A673 (cell line): ENCODE measurements at places on chromosomes 12 and 14. TPM values are rescaled to one million over a fixed set of nuclear protein-coding genes. Genes with fewer than 3 reads are reported as not detected.

GRCh38 chr12:27064397-27065342 lies 17.7 kb downstream of the C12orf71 start:
- no peaks in the 10 kb centered on the region for H3K27me3 ChIP-seq
- no peaks in the 10 kb centered on the region for H3K4me1 ChIP-seq
- no peak overlapping the region for H3K4me3 ChIP-seq

DNA sequence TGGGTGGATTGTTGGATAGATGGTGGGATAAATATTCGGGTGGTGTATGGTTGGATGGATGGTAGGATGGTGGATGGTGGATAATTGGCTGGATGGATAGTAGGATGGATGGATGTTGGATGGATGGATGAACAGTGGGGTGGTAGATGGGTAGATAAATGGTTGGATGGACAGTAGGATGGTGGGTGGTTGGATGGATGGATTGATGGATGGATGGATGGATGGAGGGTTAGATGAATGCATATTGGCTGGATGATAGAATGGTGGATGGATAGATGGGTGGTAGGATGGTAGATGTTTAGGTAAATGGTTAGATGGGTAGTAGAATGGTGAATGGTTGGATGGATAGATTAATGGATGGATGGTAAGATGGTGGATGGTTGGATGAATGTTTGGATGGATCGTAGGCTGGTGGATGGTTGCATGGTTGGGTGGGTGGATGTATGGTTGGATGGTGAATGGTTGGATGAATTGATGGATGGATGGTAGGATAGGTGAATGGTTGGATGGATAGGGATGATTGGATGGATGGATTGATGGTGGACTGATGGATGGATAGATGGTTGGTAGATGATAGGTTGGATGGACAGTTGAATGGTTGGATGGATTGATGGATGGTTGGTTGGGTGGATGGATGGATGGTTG lies 23.6 kb downstream of the ZBTB42 start:
- DNase-seq: no peak
- peaks cover 7% of the 10 kb centered on the region for H3K4me1 ChIP-seq
- H3K27ac ChIP-seq: no peak overlapping the region

DNA sequence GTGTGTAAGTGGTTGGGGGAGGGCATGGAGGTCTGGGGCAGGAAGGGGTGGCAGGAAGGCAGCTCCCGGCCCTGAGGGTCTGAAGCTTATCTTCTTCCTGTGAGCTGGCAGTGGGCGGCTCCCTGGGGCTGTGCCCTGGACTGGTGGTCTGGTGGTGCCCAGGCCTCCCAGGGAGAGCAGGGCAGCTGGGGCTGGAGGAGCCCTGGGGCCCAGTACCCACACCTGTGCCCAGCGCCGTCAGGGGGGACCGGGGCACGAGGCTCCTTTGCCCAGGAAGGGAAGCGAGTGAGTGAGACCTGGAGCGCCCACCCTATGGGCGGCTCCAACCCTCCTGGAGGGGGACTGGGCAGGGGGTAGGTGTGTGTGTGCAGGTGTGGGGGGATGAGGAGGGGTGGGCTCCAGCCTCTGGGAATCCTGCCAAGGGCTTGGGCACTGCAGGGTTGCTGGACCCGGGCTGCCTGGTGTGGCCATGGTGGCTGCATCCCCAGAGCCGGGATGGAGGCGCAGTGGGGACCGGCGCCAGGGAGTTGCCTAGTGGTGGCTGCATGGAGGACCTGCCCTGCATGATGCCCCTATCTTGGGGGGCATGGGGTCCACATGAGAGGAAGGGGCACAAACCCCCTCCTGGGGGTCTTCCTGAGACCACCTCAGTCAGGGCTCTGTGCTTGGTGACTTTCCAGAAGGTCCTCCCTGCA lies 353.6 kb downstream of the TMEM121 start:
- no peak overlapping the region for H3K4me3 ChIP-seq
- DNase-seq: no peak
- no peaks in the 10 kb centered on the region for H3K4me1 ChIP-seq
- no peak overlapping the region for H3K27ac ChIP-seq
- no peaks in the 10 kb centered on the region for H3K36me3 ChIP-seq

DNA sequence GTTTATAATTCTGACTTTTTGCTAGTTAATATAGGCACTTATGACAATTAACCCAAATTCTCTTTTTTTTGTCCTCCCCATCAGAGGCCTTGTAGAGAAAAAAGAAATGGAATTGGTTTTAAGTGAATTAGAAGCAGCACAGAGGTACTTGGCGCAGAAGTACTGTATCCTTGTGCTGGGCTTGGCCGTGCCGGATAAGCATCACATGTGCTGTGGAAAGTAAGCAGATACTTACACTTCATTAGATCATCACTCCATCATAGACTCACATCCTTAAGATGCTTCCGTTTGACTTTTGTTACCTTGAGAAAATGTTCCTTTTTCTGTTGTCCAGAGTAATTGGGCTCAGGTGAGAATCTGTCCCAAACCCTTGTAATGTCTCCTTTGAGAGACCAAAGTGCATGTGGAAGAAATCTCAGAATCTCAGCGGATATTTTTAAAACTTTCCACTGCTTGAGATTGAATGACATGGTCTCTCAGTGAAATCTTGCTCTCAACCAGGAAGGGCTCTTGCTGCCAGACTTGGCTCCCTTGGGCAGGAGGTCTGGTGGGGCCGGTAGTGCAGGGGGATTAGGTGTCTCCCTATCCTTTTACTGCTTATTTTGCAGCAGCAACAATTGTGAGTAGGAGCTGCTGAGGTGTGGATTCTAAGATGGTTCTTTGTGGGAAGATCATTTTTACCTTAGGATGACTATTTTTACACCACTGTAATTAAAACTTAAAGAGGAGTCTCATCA lies 24.8 kb downstream of the PPP1R36 start:
- no peak for DNase-seq
- no peak overlapping the region for H3K4me3 ChIP-seq
- H3K4me1 ChIP-seq: peaks cover 9% of the 10 kb centered on the region
- H3K27me3 ChIP-seq: no peaks in the 10 kb centered on the region
- no peaks in the 10 kb centered on the region for H3K36me3 ChIP-seq

DNA sequence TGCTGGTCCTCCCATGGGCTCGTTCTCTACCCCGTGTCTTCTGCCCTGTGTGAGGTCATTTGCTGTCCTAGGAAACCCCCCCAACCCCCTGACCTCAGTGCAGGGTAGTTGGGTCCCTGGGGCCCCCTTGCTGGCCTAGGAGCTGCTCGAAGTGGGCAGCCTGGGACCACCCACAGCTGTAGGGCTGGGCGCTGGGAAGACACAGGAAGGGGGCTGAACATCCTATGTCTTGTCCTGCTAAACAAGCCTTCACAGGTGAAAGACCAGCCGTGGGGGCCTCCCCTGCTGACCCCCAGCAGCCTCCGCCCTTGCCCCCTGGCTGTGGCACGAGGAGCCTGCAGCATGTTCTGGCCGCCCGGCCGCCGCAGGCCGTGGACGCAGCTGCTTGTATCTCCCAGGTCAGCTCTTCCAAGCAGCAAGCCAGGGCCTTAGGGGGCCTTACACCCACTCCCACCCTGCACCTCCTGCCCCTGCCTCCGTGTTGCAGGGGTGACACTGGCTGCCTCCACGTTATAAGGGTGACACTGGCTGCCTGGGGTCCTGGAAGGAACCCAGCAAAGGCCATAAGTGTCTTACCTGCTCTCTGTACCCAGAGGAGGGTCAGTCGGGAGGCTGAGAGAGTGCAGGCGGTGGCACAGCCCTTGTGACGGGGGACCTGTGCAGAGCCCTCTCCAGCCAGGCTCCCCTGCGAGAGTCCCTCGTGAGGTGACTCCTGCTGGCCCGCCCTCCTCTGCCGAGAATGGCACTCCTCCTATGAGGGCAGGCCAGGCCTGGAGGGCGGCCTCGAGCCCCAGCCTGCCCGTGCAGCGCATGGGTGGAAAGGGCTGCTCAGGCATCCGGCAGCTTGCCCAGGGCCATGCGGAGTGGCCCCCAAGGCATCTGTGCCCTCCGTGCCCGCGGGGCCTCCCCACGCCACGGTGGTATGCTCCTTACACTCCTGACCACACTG lies 11.5 kb upstream of the TEX22 start:
- DNase-seq: no peak
- no peaks in the 10 kb centered on the region for H3K27me3 ChIP-seq
- H3K27ac ChIP-seq: no peak overlapping the region
- H3K4me3 ChIP-seq: no peak overlapping the region
- H3K36me3 ChIP-seq: no peaks in the 10 kb centered on the region

DNA sequence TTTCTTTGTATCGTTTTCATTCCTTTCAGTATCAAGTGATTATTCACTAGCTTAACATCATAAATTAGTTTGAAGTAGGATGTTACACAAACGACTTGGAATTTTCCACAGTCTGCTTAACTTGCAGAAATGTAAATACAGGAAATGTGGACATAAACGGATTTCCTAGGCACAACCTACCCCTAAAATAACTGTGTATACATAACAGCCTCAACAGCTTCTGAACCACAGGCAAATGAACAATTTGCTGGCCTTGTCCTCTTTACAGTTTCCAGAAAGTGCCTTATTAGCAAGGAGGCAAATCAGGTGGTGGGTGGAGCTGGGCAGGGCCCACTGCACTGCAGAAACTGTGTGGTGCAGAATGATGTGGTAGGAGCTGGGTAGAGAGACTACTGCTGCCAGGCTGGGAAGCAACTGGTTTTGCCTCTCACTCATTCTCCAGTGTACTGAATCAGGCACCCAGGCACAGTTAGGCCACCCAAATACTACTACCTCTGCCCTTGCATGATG lies 14.1 kb downstream of the DRAM1 start:
- peaks cover 28% of the 10 kb centered on the region for H3K4me1 ChIP-seq
- peak overlapping the region; percentile 82 for H3K27ac ChIP-seq
- H3K27me3 ChIP-seq: no peaks in the 10 kb centered on the region
- H3K36me3 ChIP-seq: no peaks in the 10 kb centered on the region
- H3K4me3 ChIP-seq: no peak overlapping the region
- peak; percentile 96 for DNase-seq

Gene WNT1
- total RNA-seq: not detected in 2 replicates

Gene CLEC2D
- 1.6 and 2.2 TPM in 2 replicates for total RNA-seq

DNA sequence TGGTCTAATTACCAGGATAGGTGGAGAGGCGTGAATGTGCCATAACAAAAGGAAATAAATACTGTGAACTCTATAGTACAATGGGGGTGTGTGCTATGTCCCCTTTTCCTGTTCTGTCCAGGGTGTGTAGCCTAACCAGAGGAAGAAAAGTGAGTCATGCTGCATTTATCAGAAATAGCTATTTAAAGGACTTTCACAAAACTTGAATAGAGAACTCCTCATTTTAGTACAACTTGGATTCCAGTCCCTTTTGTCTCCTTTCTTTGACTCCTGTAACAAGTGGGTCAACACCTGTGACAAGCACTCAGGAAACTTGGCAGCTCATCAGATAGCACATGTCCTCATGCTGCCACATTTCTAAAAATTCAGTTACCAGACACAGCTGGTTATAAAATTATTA lies 123.4 kb downstream of the CCDC91 start:
- H3K4me1 ChIP-seq: no peaks in the 10 kb centered on the region
- no peaks in the 10 kb centered on the region for H3K36me3 ChIP-seq
- no peaks in the 10 kb centered on the region for H3K27me3 ChIP-seq
- DNase-seq: peak; percentile 4
- H3K4me3 ChIP-seq: no peak overlapping the region

DNA sequence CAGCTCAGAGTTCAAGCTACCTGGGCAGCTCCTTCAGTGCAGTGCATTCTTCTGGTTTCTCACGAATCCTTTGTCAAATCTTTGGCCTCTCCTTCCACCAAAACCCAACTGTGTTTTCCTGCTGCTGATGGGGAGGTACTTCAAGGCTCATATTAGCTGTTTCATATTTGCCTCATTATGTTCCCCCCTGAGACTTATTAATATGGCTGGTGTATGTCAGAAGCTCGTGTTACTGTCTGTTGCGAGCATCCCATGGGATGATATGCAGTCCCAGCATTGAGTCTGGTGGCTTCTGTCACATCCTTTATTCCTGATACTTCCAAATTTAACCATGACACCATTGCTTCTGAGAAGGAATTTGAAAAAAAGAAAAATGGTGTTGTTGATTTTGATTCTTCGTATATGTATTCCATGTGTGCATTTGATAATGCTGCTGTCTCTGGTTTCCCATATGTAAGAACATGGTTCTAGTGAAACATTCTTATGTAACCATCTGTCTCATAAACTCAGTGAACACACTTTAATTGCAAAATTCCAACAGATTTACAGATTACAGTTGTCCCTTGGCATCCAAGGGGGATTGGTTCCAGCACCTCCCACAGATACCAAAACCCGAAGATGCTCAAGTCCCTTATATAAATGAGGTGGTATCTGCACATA lies 149.1 kb downstream of the KICS2 start:
- H3K4me3 ChIP-seq: no peak overlapping the region
- H3K27me3 ChIP-seq: no peaks in the 10 kb centered on the region
- no peak overlapping the region for H3K27ac ChIP-seq
- no peaks in the 10 kb centered on the region for H3K36me3 ChIP-seq
- no peaks in the 10 kb centered on the region for H3K4me1 ChIP-seq
- no peak for DNase-seq

Gene HIGD1C
- not detected in 2 replicates for total RNA-seq

DNA sequence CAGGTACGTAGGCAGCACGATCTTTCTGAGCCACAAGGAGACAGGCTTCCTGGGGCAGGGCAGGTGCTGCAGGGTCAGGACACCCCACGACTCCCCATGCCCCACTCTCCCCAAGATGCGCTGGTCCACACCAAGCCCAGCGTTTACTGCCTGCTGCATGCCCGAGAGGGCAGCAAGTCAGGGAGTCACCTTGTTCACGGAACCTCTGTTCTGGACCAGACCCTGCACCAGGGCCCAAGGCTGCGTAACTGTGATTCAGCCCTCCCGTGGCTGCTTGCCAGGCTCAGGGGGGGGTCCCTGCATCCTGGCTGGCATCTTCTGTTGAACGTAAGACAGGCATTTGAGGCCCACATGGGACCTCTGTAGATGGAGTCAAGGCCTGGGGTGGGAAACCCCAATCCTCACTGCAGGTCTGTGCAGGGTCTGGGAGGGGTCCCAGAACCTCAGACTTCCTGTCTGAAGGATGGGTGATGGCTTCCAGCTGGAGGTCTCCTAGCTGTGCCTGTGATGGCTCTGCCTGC lies 228.6 kb upstream of the RTL1 start:
- no peaks in the 10 kb centered on the region for H3K27me3 ChIP-seq
- H3K4me1 ChIP-seq: no peaks in the 10 kb centered on the region
- no peaks in the 10 kb centered on the region for H3K36me3 ChIP-seq
- no peak for DNase-seq

DNA sequence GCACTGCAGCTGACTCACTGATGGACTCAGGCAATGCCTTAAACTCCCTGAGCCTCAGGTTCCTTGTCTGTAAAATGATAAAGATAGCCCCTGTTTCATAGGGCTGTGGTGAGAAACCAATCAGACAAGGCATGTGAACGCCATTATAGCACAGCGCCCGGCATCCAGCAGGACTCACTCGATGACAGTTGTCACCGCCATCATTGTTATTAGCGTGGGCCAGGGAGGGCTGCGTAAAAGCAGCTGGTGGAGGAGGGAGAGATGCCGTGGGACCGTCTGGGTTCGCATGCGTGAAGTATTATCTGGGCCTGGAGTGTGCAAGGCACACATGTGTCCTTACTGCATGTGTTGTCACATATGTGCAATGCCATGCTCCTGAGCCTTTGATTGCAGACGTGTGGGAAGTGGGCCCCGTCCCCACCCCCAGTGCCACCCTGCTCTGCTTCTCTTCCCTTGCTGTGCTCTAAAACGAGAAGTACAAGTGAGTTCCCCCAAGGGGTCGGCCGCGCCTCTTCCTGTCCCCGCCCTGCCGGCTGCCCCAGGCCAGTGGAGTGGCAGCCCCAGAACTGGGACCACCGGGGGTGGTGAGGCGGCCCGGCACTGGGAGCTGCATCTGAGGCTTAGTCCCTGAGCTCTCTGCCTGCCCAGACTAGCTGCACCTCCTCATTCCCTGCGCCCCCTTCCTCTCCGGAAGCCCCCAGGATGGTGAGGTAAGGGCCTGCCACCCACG lies at the start of gene PTPN6:
Gene PTPN6, plus strand, starts transcription at position 546 of the 730 bp plus-strand sequence. Its CDS starts 157 bp downstream, at position 703.
- H3K4me1 ChIP-seq: peaks cover 13% of the 10 kb centered on the region
- no peak for DNase-seq
- H3K27ac ChIP-seq: peak within 1 kb of the TSS; percentile 82
- no peak within 1 kb of the TSS for H3K4me3 ChIP-seq
- H3K27me3 ChIP-seq: no peaks in the 10 kb centered on the region
